ENCODE measurements at places on chromosomes 12 and 14.

DNA sequence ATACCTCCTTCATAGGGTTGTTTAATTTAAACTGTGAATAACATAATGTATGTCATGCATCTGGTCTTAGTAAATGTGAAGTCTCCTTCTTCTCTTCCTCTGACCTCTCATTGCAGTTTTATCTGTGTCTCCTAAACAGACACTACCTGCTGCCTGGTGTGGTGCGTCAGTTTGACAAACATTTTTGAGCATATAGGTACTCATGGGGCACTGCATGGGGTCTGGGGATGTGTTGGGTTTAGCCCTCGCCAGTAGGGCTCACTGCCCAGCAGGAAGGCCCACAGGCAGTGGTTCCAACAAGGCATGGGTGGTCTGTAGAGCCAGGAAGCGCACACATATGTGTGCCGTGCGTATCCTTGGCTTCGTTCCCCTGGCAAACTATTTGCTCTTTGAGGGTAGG, 3.0 kb upstream of the CEBPE start:
- no peak for DNase-seq

- DNase-seq: no peak
Measured at GRCh38 chr14:41404126-41404525, 202.6 kb upstream of the LRFN5 start.

DNA sequence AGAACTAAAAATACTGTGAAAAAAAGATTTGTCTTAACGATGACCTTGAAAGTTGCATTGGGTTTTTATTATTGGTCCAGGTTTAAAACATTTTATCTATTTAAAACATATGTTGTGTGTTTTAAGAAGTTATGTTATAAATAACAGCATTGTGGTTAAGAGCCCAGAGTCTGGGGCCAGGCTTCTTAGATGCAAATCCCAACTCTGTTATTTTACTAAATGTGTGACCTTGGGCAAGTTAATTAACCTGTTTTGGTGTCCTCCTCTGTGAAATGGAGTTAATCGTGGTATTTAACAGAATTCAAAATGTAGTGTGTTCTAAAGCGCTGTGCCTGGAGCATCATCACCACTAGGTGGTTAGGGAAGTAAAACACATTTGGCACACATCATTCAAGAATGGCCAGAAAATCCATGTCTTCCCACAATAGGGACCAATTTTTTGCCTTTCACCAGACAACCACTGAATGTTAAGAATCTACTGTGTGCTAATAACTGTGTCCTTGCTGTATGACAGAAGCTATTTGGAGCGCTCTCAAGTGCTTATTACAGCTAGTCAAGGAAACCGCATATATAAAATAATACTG, 133.3 kb downstream of the MON2 start:
- DNase-seq: peak; percentile 19

GRCh38 chr14:70884595-70885342, 22.5 kb upstream of the PCNX1 start:
- DNase-seq: no peak

GRCh38 chr12:127193341-127193740, 1073.6 kb upstream of the TMEM132C start:
- DNase-seq: no peak

DNA sequence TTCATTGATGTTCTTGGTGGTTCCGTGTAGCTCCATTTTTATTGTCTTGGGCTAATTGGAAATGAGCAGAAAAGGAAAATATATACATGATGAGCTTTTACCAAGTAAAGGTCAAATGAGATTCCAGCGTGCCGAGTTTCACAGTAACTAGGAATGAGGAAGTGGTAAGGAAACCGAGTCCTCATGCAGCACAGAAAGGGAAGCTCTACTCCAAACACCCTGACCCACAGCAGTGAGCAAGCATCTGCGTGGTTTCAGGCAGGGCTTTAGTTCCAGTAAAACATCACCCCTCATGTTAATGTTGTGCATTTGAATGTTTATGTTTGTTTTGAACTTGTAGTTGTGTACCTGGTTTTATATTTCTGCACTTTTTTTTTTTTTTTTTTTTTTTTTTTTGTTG, 208.0 kb downstream of the SLC41A2 start:
- peak; percentile 88 for DNase-seq

GRCh38 chr12:49945394-49946080, 5.0 kb upstream of the AQP2 start:
- DNase-seq: peak; percentile 84

DNA sequence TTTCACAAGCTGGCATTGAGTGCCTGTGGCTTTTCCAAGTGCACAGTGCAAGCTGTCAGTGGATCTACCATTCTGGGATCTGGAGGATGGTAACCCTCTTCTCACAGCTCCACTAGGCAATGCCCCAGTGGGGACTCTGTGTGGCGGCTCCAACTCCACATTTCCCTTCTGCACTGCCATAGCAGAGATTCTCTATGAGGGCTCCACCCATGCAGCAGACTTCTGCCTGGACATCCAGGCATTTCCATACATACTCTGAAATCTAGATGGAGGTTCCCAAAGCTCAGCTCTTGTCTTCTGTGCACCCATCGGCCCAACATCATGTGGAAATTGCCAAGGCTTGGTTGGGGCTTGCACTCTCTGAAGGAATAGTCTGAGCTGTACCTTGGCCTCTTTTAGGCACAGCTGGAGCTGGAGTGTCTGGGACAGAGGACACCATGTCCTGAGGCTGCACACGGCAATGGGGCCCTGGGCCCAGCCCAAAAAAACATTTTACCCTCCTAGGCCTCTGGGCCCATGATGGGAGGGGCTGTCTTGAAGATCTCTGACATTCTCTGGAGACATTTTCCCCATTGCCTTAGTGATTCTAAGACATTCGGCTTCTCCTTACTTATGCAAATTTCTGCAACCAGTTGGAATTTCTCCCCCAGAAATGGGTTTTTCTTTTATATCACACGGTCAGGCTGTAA, 313.3 kb upstream of the SFSWAP start:
- no peak for DNase-seq

GRCh38 chr12:94193168-94193567, 44.8 kb downstream of the PLXNC1 start:
- DNase-seq: no peak

GRCh38 chr14:89294060-89294459, 123.0 kb downstream of the FOXN3 start:
- no peak for DNase-seq

- DNase-seq: peak; percentile 41
Measured at GRCh38 chr12:76455582-76456345, 103.8 kb downstream of the OSBPL8 start.

DNA sequence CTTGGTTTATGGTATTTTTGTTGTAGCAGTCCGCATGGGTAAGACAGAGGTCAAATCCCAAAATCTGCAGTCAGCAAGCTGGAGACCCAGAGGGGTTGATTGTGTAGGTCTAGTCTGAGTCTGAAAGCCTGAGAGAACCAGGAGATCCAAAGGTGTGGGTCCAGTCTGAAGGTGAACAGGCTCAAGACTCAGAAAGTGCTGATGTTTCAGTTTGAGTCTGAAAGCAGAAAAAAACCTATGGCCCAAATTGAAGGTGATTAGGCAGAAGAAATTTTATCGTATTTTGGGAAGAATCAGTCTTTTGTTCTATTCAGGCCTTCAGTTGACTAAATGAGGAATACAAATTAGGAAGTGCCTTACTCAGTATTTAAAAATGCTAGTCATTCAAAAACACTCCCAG, 807.8 kb upstream of the FOXG1 start:
- no peak for DNase-seq

GRCh38 chr14:74841230-74842207, 34.4 kb downstream of the PROX2 start:
- DNase-seq: peak; percentile 48

DNA sequence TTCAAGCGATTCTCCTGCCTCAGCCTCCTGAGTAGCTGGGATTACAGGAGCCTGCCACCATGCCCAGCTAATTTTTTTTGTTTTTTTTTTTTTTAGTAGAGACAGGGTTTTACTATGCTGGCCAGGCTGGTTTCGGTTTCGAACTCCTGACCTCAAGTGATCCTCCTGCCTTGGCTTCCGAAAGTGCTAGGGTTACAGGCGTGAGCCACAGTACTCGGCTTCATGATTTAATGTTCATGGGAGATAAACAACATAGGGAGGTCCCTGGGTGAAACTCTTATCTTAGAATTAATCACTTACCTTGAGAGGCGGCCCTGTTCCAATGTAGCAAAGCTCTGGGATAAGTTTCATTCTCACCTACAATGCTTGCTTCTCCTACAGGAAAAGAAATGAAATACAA, 48.3 kb downstream of the SEL1L start:
- no peak for DNase-seq

GRCh38 chr12:80632835-80633234, 74.6 kb upstream of the MYF6 start:
- peak; percentile 16 for DNase-seq

- DNase-seq: no peak
Measured at GRCh38 chr14:103378038-103378854, 7.0 kb upstream of the MARK3 start.

DNA sequence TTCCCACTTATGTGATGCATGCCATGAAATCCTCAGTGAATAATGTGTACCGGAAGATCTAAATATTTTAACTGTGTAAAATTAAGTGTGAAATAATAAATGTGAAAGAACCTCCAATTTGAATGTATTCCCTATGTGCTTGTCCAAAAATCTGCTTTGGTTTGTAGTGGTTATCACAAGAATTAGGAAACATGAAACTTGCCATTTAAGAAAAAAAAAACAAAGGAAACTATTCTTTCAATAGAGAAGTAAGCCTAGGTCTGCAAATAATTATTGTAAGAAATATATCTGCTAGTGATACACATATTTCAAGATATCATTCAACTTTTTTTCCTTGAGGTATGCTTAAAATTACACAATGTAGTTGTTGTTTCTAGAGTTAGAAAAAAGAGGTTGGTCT, 500.4 kb downstream of the SLC6A15 start:
- DNase-seq: no peak

DNA sequence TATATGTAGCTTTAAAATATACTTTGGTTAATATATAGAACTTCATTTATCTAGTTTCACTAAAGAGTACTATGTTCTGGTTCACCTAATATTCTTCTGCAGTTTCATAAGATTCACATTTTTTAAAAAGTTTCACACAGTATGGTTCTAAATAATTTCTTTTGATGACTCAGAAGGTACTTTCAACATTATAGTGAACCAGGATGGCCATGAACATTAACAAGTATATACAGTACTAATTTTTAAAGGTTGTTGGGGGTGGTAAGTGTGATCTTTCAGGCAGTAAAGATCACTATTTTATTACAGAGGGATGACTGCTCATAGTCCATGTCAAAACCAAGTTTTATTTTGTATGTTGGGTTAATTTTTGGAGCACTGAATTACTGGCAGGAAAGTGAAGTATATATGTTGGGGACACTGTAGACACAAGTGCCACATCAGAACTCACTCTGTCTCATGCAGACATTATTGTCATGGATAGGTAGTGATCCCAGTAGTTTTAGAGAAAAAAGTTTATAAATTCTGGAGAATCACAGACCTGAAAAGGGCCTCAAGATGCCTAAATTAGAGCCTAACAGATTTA, 60.0 kb downstream of the DCAF5 start:
- DNase-seq: no peak

GRCh38 chr12:69583203-69583602, 2.1 kb upstream of the CCT2 start:
- no peak for DNase-seq

DNA sequence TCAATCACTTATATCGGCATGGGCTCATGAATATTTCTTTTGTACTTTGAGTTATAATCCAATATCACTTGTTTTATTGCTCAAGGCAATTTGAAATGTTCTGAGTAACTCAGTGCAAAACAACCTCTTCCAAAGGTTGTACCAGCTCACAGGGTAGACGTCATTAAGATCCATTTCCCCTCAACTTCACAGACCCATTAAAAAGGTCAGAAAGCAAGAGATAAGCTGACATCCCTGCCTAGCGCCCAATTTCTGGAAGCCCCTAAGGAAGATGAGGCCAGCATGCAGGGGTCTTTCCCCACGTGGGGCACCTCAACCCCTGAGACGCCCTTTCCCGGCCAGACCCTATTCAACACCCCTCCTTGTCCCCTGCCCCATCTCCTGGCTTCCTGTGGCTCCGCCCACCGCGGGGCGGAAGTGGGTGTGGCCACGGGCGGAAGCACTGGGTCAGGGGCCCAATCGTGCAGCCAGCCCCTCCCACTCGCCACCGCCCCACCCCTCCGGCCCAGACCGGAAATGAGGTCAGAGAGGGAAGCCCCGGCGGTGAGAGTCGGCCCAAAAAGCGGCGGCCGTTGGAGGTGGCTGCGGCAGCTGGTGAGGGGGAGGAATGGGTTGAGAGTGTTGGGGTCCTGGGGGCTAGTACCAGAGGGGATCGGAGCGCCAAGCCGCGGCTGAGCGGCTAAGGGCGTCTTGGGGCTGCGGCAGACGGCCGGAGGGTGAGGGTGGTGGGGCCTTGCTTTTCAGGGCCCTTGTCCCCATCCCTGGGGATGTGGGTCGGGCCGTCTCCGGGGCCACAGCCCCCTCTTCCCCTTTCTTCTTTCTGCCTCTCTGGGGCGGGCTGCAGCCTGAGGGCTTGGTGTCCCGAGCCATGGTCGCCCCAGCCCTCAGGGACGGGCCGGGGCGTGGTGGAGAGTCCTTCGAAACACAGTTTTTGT, at the start of gene GPATCH2L:
TSS of gene GPATCH2L (plus strand) at position 525 of the 935 bp plus-strand sequence. CDS start 2,442 bp downstream, outside the sequence.
- peak; percentile 97 for DNase-seq

DNA sequence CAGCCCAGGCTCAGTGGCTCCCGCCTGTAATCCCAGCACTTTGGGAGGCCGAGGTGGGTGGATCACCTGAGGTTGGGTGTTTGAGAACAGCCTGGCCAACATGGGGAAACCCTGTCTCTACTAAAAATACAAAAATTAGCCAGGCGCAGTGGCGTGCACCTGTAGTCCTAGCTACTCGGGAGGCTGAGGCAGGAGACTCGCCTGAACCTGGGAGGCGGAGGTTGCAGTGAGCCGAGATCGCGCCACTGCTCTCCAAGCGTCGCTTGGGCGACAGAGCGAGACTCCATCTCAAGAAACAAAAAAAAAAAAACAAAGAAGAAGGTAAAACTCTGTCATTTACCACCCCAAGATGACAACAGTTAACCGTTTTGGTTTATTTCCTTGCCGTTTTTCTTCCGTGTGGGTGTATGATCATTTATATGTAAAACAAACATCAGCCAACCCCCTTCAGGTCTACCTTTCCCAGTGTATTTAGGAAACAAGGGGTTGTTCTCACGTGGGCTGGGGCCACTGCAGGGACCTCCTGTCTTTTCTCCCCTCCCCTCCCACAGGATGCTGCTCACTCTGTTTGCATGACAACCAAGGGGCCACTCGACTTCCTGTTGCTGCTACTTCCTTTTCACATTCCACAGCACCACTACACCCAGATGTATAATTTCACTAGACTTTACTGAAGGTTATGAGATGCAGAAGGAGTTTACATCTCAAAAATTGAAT, 13.6 kb downstream of the TTC9 start:
- peak; percentile 44 for DNase-seq

GRCh38 chr12:46160101-46160980, 108.5 kb downstream of the SLC38A1 start:
- no peak for DNase-seq
